ENCODE measurements at places on chromosomes 11 and 22. TPM values are rescaled to one million over a fixed set of nuclear protein-coding genes. Genes with fewer than 3 reads are reported as not detected.

GRCh38 chr11:31641477-31642062 lies 132.0 kb downstream of the ELP4 start:
- H3K27me3 ChIP-seq: no peaks in the 10 kb centered on the region
- H3K4me3 ChIP-seq: no peak overlapping the region
- no peak for DNase-seq
- no peak overlapping the region for H3K27ac ChIP-seq
- no peaks in the 10 kb centered on the region for H3K36me3 ChIP-seq
- H3K4me1 ChIP-seq: no peaks in the 10 kb centered on the region

DNA sequence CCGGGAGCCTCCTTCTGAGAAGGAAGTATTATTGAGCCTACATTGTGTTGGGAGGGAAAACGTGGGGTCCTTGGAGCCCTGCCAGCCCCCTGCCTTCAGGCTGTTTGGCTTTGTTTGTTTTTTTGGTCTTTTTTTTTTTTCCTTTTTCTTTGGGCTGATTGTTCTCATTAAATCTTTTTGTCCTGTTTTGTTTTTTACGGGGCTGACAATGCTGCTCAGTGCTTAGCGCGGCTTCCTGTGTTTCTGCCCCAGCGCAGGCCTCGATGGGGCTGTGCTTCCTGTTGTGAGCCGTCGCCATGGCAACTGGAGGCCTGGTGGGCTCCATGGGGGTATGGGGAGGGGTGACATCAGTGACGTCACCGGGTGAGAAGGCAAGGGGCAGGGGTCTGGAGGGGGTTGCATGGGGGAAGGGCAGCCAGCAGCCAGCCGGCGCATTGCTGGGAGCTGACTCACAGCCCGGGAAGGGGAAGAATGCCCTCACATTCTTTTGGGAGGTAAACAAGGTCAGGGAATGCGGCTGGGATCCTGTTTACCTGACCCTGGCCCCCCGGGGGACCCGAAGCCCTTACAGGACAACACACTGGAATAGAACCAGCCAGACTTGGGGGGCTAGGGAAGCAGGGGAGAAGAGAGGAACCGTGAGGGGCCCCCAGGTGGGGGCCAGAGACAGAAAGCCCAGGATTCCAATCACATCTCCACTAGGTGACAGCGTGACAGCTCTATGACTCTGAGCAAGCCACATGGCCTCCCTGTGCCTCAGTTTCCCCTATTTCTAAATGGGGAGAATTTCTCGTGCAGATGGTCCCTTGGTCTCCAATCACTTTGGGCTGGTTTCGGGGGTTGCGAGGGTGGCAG lies 22.2 kb upstream of the CBX7 start:
- no peaks in the 10 kb centered on the region for H3K36me3 ChIP-seq
- H3K27ac ChIP-seq: peak overlapping the region; percentile 56
- peak; percentile 90 for DNase-seq
- H3K4me3 ChIP-seq: peak overlapping the region; percentile 8

- H3K4me3 ChIP-seq: no peak overlapping the region
- H3K36me3 ChIP-seq: no peaks in the 10 kb centered on the region
- H3K4me1 ChIP-seq: no peaks in the 10 kb centered on the region
- no peak for DNase-seq
Observed at GRCh38 chr11:106683435-106683834, 334.8 kb downstream of the GUCY1A2 start.

DNA sequence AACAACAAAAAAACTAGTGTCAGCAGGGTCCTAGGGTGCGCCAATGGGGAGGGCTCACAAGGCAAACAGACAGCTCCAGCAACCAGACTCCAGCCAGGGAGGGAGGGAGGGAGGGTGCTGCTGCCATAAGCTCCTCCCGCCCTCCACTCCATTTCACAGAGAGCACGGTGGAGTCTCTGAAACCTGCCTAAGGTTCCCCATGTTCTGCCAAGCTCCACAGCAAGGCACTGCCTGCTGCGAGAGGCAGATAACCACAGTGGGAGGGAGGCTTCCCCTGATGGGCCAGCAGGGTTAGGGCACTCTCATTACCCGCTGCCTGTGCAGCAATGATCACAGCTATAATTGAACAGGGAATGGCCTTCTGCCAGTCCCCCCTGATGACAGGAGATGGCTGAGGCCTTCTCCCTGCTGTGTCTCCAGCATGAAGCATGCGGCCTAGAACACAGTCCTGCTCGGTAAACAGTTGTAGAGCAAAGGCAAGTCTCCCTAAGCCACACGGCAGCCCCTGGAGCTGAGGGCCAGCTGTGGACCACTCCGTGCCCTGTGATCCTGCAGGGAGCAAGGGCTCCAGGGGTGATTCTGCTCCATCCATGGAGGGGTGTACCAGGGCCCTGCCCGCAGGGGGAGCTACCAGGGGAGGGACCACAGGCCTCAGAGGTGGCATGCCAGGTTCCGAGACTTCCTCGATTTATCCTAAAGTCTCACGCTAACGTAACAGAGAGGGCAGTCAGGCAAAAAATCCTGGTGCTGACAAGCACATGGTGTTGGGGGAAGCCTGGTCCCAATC lies 42.9 kb downstream of the PC start:
- H3K27me3 ChIP-seq: no peaks in the 10 kb centered on the region
- no peaks in the 10 kb centered on the region for H3K4me1 ChIP-seq
- H3K4me3 ChIP-seq: no peak overlapping the region
- H3K27ac ChIP-seq: no peak overlapping the region
- DNase-seq: no peak

DNA sequence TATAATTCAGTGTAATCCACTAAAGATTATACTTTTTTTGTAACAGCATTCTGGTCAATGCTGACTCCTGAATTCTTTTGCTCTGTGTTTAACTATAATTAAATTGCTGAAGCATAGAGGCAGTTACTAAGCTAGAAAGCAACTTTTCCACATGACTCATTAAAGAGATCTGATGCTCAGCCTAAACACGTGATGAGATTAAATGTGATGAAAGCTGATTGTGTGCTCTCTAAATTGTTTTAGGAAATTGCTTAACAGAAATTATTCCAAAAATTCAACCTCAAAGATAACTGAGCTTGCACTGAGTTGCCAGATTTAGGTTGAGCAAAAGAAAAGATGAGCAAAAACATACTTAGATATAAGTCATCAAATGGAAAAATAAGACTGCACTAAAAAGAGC lies 1033.6 kb downstream of the FAM181B start:
- DNase-seq: no peak
- H3K36me3 ChIP-seq: no peaks in the 10 kb centered on the region
- no peak overlapping the region for H3K27ac ChIP-seq
- no peaks in the 10 kb centered on the region for H3K27me3 ChIP-seq
- H3K4me3 ChIP-seq: no peak overlapping the region

The FUT4 gene
- 3.7 TPM for polyA plus RNA-seq

The POU2F3 gene
- polyA plus RNA-seq: 0.08 TPM

The GANAB gene
- polyA plus RNA-seq: 157 TPM

Measured in ovary (tissue), 10 donors.